Activated CD4-positive, CD25-positive, alpha-beta regulatory T cell (primary cell): ENCODE measurements at places on chromosomes 3 and 15.

- DNase-seq, result no peak
Observed at GRCh38 chr15:60121845-60122244, 117.7 kb downstream of the FOXB1 start.

DNA sequence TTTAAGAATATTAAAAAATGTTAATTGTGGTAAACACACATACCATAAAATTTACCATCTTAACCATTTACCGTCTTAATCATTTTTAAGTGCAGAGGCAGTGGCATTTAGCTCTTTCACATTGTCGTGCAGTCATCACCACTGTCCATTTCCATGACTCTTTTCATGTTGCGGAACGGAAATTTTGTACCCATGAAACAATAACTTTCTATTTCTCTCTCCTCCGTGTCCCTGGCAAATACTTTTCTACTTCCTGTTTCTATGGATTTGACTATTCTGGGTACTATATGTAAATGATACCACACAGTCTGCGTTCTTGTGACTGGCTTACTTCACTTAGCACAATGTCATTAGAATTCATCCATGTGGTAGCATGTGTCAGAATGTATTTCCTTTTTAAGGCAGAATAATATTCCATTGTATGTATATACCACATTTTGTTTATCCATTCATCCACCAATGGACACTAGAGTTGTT is 27.9 kb downstream of the AKAP13 start:
- no peak for DNase-seq

DNA sequence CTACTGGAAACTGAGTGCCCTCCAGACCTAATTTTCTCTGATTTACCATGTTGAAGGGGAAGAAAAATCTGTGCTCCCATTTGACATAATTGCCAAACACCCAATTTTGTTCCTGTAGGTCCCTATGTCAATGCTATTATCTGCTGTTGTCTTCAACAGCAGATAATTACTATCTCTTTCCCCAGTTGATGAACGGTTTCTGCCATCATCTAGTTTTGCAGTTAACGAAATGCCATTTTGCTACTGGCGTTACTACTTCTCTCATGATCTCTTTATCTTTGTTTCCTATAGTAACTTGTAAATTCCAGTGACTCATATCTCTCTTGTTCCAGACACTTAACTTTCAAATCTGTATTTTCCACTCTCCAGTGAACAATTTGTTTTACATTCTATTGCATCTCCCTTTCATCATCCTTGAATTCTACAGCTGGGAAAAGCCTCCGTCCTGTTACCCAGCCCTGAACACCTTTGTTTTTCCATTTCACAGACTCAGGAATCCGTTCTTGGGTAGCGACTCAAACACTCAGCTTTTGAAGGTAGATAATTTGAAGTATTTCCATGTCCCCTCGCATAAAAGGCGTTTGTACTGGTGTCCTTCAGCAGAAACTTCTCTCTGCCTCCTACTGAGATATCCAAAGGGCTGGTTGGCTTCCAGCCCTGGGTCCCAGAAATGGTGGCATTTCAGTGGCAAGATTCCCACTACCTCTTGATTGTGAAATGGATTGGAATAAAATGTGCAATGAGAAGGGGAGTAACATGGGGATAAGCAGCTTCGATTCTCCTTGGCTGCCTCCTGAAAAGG is 111.7 kb downstream of the FOXB1 start:
- DNase-seq, result no peak

GRCh38 chr3:141255137-141255845 is 23.7 kb downstream of the PXYLP1 start:
- no peak for DNase-seq

DNA sequence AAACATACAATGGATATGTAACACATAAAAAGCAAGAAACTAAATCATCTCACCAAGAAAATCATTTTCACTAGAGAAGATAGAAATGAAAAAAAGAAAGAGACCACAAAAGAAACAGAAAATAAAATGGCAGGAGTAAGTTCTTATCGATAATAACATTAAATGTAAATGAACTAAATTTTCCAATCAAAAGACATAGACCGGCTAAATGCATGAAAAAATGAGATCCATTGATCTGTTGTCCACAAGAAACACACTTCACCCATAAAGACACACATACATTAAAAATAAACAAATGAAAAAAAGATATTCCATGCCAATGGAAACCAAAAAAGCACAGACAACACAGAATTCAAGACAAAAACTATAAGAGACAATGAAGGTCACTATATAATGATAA is 1771.9 kb downstream of the SI start:
- DNase-seq, result no peak

DNA sequence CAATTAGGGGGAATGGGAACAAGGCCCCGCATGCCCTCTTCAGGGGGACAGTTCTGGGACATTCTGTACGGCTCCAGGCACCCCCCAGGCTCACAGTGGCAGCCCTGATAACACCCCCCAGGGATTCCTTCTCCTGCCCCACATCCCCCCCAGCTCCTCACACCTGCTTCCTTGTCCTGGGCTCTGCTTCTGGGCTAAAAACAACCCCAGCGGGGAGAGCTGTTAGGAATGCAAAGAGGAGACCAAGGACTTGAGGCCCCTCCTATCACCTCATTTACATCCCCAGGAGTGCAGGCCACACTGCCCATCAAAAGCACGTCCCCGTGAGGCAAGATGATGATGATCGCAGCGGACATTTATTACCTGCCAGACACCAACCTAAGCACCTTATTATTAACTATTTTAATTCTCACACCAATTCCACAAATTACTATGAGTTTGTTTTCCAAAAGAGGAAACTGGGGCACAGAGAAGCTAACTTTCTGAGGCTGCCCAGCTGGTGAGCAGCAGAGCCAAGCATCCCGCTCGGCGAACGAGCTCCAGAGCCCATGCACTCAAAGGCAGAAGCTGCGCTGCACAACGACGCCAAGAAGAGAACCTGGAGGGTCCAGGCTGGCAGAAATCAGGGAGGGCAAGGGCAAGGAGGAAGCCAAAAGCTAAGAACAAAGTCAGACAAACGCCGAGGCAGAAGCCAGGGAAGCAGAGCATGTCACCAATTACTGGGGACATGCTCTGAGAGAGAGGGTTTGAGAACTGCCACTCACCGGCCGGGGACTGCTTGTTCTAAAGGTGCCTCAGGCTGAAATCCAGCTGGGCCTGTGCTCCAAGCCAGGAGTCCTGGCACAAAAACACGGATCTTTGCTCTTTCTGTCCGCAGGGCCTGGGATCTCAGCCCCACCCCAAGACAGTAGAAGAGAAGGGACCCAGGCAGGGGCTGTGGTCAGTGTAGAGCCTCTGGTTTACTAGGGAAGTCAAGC is 76.2 kb upstream of the NSMCE3 start:
- no peak for DNase-seq

GRCh38 chr3:188062216-188062615 is 91.7 kb upstream of the LPP start:
- no peak for DNase-seq

DNA sequence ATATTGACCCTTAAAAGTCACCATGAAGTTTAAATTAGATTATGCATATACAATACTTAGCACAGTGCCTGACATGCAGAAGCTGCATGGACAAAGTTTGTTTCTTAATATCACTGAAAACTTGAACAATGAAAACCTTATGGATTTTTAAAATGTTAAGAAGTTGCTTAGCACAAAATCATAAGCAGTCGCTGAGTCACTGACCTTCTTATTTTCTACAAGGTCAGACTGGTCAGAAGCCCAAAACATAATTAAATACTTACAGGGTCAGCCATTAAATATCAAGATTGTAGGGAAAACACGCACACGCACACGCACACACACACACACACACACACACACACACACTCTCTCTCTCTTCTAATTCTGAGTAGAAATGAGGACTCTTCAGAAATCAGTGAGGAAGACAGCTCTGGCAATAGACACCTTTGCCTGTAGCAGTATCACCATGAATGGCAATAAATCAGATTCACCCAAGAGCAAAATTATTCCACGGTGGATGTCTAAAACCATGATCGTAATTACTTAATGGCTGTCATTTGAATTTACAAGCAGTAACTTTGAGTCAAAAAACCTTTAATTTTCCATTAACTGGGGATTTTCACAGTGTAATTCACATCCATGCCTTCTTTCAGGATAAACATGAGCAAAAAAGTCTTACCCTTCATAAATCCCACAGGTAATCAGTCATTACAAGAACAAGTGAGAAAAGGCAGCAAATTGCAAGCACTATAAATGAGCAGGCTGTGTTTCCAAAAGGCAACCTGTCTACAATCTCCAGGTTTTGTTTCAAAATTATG is 147.5 kb downstream of the OSBPL10 start:
- DNase-seq, result no peak

GRCh38 chr3:19455546-19455945 is 307.2 kb downstream of the KCNH8 start:
- no peak for DNase-seq

DNA sequence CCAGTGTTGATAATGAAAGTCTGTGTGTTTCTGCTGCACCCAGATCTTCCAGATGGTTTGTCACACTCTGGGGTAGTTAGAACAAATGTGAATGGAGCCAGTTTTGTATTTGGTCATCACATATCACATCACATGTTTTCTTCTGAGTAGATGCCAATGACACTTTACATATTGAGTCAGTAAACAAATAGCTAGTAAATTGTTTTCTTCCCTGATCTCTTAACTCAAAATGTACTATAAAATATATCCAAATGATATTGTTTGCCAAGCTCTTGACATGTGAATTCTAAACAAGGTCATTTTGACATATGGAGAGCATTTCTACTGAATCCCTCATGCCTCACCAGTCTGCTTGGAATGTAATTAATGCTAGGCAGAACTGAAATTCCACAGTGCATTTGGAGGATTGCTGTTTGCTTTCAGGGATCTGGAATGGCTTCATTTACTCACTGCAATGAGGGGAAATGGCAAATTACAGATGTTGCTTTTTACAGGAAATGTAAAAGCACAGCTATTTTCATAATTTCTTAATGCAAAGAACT is 45.0 kb downstream of the PDHB start:
- no peak for DNase-seq

DNA sequence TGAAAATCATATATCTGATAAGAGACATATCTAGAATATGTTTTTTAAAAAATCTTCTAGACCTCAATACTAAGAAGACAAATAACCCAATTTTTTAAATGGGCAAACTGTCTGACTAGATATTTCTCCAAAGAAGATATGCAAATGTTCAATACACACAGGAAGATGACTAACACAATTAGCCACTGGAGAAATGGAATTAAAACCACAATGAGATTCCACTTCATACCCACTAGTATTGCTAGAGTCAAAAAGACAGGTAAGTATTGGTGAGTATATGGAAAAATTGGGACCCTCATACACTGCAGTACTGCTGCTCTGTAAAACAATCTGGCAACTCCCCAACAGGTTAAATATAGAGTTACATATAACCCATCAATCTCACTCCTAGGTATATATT is 33.1 kb upstream of the TOPAZ1 start:
- DNase-seq, result no peak

DNA sequence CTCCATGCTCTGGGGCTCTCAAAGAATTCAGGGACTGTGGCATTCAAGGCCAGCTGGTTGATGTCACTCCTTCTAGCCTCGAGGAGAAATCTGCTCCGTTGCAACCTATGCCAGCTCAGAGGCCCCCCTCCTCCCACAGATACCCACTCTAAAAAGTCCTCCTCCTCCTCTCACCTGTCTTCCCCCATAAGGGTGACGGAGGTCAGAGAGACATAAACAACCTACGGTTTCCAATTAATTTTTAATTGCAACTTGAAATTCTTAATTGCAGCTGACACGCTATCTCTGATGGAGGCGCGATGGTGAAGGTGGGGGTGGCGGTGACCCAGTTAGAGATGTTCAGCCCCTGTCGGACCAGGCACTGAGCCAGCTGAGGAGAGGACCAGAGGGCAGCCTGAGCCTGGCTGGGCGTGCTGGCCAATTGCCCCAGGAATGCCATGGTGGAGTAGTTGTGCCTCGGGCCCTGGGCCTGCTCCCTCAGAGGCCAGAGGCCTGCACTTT is 43.2 kb upstream of the INSYN1 start:
- no peak for DNase-seq

- no peak for DNase-seq
Observed at GRCh38 chr3:149377408-149378364, at the start of gene TM4SF1. TSS of gene TM4SF1 (minus strand) at chr3:149377649. CDS start at chr3:149377547, 102 bp downstream.

DNA sequence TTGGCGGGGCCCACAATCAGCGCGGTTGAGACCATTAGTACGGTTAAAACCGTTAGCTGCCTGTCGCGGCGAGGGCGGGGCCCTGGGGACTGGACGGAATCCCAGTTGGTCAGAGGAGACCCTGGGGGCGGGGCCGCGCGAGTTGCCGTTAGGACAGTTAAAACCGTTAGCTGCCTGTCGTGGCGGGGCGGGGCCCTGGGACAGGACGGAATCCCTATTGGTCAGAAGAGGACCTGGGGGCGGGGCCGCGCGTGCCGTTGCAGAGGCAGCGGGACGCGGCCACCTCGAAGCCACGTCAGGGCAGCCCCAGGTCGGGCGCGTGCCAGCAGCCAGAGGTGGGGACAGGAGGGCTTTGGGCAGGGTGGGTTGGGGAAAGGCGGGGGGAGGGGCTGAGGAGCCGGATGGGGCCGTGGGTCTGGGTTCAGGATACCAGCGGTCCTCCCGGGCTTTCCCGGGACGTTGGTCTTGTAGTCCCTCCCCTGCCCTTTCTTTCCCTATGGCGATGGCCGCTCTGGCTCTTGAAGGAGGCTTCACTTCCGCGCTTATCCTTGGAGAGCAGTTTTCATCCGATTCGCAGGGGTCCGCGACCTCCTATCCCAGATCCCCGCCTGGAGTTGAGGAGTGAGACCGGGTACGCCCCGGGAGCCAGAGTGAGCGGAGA is 28.0 kb downstream of the KLHDC8B start:
- no peak for DNase-seq

DNA sequence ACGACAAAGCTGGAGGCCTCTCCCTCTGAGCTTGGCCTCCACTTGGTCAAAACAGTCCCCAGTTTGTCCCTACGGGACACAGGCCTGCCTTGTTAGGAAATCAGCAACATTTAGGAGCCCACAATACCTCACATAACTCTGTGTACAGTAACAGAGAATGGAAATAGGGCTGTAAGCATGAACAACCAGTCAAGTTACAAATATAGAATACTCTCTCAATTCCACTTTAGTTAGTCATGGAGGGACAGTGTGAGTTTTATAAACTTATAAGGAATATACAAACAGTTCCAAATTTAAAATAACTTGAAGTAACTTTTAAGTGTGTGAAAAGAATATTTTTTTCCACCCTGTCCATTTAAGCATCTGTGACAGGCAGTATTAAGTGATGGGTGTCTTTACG is 129.4 kb downstream of the PGPEP1L start:
- DNase-seq, result no peak

GRCh38 chr15:57476533-57476975 is 100.2 kb downstream of the CGNL1 start:
- no peak for DNase-seq

DNA sequence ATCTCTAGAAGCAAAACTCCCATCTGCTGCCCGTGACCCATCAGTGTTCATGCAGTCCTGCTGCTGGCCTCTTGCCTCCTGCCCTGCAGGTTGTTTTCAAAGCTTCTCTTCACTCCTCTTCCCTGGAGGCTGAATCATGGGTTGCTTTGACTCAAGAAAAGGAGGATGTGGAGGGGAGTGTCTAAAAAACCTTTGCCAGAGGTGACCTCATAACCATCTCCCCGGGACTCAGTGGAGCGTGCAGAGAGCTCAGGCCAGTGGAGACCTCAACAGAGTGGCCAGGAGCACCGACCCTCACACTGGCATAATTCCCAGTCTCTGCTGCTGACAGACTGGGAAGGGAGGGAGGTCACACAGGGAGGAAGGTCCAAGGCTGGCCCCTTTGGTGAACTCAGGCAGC is 60.9 kb upstream of the ITGA11 start:
- DNase-seq, result no peak
